ENCODE measurements at places on chromosomes 2 and 18.

GRCh38 chr2:231422056-231422455, 26.5 kb downstream of the B3GNT7 start:
- DNase-seq = no peak

GRCh38 chr2:136381722-136382633, 264.0 kb upstream of the CXCR4 start:
- no peak for DNase-seq

DNA sequence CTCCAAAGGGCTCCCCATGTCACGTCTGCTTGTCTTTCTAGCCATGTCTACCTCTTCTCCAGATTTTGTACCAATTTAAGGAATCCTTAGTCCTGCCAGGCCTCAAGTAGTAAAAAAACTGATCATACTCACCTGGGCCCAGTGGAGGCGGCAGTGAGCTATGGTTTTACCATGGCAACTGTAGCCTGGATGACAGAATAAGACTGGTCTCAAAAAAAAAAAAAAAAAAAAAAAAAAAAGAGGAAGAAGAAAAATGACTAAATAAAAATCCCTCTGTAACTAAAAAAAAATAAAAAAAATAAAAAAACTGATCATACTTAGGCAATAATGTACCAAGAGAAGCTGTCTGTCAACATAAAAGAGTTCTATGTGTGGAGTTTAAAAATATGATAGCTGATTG, 221.6 kb downstream of the NR4A2 start:
- no peak for DNase-seq

GRCh38 chr2:96964221-96964905, 22.0 kb downstream of the FAM178B start:
- no peak for DNase-seq

DNA sequence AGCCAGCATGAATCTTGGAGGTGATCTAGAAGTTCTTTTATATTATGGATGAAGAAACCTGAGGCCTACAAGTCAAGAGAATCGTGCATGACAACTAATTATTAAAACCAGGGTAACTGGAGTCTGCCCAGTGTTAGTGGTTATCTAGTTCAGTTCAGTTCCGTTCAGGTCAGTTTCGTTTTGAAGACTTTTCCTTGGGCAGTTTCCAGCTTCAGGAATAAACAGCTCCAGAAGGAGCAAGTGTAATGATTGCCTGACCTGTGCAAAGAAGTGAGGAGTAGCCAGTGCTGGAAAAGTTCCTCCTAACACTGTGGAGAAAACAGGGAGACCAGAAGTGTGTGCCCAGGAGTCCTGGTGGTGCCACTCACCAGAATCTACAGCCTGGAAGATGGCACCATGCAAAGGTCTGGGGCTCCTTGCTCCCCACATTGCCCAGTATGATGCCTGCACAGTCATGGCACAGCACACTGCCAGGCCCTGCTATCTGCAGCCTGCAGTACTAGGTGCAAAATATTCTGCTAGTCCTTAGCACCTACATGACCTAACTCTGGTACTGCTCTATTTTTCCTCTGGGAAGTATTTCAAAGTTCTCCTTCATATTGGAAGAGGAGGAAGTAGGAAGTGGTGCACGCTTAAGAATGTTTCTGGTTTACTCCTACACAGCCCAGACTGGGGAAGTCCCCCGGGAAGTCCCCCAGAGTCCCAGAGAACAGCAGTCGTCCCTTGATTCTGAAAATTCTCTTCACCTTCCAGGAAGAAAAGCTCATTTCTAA, 65.8 kb downstream of the SUMO1 start:
- no peak for DNase-seq

Data from NCI-H510A treated with DMSO at 0.1 percent for 48 hours (cell line).